ENCODE measurements at places on chromosomes 13 and 19.
A peak's percentile ranks its signal among the peaks of the same experiment; 100 is the strongest.

- no peak for DNase-seq
These were observed 31.9 kb downstream of the SLC25A42 start for GRCh38 chr19:19095691-19096090.

- DNase-seq, result no peak
These were observed 35.6 kb downstream of the GJA3 start for GRCh38 chr13:20125129-20125782.

- no peak for DNase-seq
These were observed 2.1 kb upstream of the CIRBP start for GRCh38 chr19:1266916-1267476.

DNA sequence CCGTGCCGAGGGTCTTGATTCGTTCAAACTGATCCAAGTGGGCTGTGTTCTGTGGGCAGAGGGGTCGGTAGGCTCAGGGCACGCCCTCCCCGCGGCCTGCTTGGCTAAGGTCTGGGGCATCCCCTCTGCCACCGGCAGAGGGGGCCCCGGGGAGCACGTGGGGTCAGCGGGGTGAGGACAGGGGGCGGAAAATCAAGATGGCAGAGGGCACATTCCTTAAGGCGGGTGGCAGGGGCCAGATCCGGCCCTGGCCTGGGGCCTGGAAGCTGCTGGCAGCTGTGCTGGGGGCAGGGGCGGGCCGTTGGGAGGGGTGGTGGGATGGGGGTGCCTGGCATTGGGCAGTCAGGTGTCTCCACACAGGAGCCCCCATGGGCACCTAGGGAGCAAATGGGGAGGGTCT, 10.7 kb downstream of the PRKACA start:
- DNase-seq, result no peak

DNA sequence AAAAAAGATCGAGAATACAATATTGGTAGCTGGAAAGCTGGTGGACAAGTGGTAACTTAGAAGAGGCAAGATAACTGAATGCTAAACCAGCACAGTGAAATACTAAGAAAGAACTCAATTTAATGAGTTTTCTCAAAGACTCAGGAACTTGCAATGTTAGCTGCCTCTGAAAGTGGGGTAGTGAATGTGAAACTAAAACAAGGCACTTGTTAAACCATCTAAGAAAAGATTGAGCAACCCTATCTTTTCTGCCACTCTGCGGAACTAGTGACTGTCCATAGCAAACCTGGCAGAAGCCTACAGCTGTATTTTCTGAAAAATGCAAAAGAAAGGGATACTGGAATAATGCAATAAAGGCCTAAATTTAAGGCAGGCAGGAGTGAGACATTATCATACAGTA, 1574.4 kb upstream of the PRR20A start:
- DNase-seq, result no peak

DNA sequence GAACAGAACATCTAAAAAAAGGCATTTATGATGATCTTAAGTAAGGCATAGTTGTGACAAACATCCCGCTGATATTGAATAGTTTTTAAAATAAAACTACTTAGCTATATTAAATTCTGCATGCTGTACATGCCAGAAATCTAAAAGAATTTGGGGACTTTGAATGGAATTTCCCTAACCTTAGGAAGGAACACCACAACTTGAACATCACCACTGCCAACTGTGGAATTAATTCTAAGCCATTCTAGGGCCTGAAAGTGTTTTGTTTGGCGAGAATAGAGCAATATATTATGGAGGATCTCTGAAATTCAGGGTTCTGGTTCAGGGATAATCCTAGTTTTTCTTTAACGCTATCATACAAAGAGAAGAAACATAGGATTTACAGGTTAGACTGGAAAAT, 17.8 kb upstream of the LATS2 start:
- no peak for DNase-seq

DNA sequence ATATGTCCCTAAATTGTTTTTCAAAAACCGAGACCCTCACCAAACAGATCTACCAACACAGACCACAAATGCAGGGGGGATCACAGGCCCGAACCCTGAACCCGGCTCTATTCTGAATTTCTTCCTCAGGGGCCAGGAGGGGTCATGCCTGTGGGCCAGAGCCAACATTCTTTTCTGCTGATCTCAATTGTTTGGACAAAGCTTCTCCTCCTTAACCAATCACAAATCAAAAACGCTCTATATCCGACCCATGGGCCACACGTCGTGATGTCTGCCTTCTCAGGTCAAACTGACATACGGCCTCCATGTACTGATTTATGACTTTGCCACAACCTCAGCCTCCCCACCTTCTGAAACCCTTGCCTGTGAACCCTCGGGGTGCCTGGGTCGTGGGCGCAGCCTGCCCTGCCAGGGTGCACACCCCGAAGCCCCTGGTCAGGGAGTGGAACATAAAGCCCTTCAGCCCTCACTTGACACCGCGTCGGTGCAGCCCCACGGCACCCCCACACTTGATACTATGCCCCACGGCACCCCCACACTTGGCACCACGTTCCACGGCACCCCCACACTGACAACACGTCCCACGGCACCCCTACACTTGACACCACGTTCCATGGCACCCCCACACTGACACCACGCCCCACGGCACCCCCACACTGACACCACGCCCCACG, 58.4 kb upstream of the C13orf46 start:
- peak; percentile 54 for DNase-seq

DNA sequence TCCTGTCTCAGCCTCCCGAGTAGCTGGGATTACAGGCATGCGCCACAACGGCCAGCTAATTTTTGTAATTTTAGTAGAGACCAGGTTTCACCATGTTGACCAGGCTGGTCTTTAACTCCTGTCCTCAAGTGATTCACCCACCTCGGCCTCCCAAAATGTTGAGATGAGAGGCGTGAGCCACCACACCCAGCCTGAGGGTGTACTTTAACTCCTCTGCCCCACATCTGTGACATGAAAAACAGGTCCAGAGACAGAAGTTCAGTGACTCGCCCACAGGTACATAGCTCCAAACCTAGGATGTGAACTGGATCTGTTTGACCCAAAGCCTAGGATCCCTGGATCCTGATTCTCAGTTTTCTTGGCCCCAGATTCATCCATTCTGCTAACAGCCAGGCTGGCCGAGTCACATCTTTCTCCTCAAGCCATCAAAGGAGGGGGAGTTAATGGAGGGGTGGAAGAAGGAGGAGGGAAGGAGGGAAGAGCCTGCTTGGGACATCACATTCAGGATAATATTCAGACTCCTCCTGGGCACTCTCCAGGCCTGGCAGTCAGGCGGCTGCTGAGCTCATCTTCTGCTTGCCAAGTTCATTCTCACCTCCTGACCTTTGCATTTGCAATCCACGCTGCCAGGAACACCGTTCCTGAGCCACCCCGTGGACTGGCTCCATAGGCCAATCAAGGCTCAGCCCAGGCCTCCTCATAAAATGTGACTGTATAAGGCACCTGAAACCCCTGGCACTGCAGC, 3.1 kb downstream of the SPC24 start:
- DNase-seq, result no peak

GRCh38 chr19:47483200-47483599, 819 bp downstream of the KPTN start:
- DNase-seq, result no peak

DNA sequence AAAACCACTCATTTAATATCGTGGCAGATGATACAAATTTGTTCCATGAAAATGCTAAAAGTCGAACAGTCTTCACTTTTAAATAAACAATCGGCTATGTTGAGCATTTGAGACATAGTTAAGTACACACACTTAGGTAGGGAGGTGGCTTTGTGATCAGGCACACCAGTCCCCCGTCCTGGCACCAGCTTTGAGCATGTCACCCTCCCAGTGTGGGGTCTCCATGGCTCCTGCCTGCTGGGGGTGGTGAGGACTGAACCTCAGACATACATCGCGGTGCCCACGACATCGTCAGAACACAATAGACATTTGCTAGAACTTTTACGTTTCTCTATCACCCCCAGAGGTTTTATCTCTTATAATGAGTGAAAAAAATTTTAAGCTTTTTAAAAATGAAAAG, 62.0 kb downstream of the RFX2 start:
- DNase-seq, result no peak

DNA sequence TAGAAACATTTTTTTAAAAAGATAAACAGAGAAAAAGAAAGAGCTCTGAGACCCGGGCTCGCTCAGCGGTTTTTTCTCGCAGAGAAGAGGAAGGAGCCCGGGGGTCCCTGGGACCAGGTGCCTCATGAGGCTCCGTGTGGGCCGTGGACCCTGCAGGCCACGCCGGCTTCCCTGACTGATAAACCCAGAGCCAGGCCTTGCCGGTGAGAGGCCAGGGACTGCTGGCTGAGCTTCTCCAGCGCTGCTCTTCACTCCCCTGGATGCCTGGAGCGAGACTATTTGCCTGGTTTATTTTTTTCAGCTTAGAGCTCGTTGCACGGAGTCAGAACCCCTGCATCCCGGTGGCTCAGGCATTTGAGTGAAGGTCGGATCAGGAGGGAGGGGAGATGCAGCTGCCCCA, 53.4 kb upstream of the F7 start:
- no peak for DNase-seq

GRCh38 chr13:28568286-28568685, 73.4 kb upstream of the FLT1 start:
- no peak for DNase-seq

DNA sequence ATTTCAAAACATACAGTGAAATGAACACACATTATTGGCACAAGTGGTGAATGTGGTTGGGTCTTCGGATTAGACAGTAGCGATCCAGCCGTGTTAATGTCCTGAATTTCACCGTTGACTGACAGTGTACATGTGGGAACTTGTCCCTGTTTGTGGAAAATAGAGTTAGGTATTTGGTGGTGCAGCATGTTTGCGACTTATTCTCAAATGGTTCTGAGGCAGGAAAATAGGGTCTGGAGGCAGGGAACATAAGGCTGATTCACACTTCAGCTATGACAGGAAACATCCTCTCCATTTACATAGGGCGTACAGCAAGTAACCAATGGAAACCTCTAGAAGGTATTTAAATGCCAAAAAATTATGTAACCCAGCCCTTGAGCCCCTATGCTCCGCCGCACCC, 4.2 kb downstream of the LGALS7B start:
- DNase-seq, result peak; percentile 50

GRCh38 chr19:35992907-35993765, 1.9 kb upstream of the SDHAF1 start:
- no peak for DNase-seq

GRCh38 chr19:46990991-46991676, 28.5 kb upstream of the NPAS1 start:
- peak; percentile 93 for DNase-seq

DNA sequence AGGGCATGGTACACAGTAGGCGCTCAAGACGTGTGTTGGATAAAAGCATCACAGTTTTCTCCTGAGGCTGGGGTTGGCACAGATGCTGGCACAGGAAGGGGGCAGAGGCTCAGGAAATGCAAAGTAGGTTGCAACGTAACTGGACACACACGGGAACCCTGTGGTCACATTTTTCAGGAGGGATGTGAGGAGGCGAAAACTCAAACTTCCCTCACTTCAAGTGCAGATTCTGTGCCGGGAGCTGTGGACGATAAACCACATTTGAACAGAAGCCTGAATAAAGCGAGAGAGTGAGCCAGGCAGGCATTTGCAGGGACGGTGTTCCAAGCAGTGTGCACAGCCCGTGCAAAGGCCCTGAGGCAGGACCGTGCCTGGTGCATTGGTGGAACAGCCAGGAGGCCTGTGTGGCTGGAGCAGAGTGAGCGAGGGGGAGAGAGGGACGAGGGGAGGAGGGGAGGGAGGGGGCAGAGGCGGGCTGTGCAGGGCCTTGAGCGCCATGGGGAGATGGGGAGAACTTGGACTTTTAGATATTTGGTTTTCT, 40.3 kb downstream of the NFIC start:
- no peak for DNase-seq

- no peak for DNase-seq
These were observed 14.2 kb downstream of the CACNA1A start for GRCh38 chr19:13492128-13492527.

GRCh38 chr13:67935626-67936025, 705.5 kb upstream of the PCDH9 start:
- no peak for DNase-seq

- peak; percentile 25 for DNase-seq
These were observed at the start of gene EDNRB for GRCh38 chr13:77918391-77919245. TSS of gene EDNRB (minus strand) at chr13:77918831. CDS start at chr13:77918573, 258 bp downstream.

All from skin of body (tissue), 3 donors.